Activated T-helper 1 cell treated with anti-CD3 and anti-CD28 coated beads, Interleukin-2, amount 50 U/mL, for 16 hours (primary cell): ENCODE measurements at places on chromosomes 13 and 19.

- peak; percentile 68 for DNase-seq
Measured at GRCh38 chr19:3544742-3545668, 6.0 kb downstream of the TEKTIP1 start.

DNA sequence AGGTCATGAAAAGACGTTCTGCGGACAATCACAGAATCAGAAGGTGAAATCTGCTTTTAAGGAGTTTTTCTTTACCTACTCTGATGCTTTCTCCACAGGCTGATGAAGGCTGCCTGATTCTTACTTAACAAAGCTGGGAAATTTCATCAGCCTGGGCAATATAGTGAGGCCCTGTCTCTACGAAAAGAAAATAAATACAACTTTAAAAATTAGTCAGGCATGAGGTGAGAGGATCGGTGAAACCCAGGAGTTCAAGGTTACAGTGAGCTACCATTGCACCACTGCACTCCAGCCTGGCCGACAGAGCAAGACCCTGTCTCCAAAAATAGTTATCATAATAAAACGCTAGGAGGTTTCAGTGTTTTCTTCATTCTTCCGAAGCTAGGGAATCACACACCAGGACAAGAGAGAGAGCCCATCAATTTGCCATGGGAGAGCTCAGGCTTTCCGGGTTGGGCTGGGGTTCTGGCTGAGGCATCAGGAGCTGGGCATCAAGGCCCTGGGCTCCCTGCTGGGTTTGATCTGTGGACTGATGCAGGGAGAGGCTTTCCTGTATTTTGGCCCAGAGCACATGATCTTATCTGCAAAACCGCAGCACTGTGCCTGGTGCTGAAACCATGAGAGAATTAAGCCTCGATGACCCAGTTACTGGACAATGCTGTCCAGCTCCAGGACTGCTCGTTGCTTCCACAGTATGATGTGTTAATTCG lies 25.1 kb upstream of the CEBPG start:
- DNase-seq: no peak

DNA sequence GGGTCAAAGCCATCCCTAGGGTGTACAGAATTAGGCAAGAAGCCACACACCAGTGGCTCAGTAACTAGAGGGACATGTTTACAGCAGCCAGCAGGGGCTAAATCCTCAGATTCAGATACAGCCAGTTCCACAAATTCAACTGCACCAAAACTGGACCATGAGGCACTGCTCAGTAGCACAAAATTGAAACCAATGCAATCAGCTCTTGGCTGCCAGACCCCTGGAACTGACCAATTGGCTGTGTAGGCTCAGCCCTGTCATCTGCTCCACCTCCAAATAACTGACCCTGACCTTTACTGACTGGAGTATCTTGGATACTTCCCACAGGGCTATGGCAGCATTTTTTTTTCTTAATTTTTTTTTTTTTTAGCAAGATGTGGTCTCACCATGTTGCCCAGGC lies 226.5 kb downstream of the FOXO1 start:
- no peak for DNase-seq

DNA sequence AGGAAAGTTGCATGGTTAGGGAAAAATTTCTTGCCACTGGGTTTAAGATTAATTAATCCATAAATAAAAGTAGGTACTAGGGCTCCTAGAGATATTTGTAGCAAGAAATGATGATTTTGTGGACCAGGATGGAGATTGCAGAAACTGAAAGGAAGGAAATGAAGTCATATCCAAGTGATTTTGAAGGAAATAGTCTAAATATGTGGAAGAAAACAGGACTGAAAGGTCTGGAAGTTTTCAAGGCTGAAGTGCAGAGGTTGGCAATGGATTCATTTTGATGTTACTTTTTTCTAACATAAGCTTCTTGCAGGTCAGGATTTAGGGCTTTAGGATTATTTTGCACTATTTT lies 52.8 kb downstream of the SOX21 start:
- DNase-seq: no peak

DNA sequence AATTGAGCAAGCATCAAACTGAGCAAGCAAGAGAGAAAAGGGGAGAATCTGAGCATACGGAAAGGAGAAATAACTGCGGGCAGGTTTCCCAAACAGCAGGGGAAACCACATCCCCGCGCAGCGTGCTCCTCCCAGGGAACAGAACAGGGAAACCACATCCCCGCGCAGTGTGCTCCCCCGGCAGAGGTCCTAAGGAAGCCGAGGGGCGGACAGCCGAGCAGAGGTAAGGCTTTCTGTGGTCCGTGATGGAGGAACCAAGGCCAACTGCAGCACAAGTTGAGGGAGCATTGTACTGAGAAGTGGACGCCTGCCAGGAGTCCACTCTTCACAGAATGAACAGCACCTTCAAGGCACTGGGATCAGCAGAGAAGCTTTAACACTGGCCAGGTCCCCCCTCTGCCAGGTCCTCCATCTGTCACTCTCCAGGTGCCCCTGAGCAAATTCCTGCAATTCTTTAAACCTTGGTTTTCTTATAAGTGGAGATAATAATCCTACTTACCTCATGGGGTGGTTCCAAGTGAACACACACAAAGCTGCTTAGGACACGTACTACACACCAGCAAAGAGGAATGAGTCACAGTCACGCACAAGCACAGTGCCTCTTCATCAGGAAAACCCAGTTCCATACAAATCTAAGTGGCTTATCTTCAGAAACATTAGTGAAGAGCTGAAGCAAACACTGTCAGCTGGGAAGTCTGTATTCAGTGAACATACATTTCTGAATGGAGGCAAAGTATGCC lies 23.0 kb upstream of the LAMP1 start:
- no peak for DNase-seq

DNA sequence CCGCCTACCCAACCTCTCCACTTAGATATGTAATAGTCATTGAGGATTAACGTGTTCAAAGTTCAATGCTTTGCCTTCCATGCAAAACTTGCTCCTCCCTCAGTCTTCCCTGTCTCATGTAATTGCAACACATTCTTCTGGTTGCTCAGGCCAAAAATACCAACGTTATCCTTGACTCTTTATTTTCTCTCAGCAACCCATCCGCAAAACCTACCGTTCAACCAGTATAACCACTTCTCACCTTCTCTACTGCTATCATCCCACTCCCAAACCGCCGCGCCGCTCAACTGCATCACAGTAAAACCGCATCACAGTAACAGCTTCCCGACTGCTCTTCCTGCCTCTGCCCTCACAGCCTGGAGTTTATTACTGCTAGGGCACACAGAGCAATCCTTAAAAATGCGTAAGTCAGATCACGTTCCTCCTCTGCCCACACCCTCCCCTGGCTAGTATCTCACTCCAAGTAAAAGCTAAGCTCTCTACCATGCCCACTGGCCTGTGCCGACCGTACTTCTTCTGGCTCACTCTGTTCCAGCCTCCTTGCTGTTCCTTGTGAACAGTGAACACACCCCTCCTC lies 8.2 kb downstream of the MTIF3 start:
- no peak for DNase-seq

DNA sequence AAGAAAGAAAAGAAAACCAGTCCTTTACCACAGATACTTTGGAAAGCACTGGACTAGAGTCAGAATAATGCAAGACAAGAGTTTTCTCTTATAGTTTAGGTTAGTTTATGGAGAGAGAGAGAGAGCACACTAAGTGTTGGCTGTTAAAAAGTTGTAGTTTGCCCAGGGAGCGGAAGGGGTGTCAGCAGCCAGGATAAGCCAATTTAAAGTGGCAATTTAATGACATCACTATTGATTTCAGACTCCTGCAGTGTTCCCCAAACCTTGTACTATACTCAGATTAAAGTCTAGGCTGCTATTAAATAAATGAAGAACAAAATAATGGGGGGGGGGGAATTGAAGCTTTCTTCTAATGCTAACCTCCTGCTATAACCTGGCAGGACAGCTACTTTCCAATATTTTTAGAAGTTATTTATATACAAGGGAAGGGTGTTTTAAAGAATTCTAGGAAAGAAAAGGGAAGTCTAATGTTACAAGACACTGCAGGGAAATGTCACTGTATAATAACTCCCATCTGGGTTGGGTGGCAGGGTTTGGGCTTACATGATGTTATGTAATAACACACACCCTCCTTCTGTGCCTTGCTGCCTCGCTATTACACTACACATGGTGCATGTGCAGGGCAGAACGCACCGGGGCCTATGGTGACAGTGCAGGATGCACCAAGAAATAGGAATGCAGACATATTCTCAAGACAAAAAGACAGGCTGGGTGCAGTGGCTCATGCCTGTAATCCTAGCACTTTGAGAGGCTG lies 19.9 kb downstream of the TPT1 start:
- DNase-seq: no peak

DNA sequence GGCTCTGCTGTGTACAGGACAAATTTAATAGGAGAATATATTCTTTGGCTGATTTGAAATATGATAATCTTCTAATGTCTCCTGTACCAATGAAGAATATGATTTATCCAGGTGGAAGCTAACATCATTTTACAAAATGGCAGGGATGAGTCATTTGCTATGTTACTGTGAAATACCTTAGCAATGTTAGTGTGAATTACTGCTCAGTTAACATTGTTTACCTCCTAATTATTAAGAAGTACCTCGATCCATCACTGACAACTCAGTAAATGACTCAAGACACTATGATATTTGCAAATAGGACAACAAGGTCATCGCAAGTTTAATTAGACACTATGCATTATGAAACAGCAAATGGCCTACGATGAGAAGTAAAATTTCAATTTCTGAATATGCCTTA lies 309.1 kb upstream of the EDNRB start:
- DNase-seq: no peak

GRCh38 chr13:77177646-77178045 lies 149.2 kb downstream of the MYCBP2 start:
- DNase-seq: no peak

DNA sequence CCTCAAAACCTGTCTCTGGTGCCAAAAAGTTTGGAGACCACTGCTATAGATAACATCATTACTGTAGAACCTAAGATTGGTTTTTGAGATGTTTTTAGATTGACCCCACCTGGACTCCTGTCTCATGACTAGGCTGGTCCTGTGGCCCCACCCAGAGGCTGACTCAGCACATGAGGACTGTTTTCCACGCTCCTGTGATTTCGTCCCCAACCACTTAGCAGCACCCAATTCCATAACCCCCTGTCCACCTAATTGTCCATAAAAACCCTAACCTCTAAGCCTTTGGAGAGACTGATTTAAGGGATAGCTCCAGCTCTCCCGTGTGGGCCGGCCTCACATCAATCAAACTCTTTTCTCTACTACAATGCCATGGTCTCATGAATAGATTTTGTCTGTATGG lies 25.6 kb upstream of the GAS6 start:
- no peak for DNase-seq

DNA sequence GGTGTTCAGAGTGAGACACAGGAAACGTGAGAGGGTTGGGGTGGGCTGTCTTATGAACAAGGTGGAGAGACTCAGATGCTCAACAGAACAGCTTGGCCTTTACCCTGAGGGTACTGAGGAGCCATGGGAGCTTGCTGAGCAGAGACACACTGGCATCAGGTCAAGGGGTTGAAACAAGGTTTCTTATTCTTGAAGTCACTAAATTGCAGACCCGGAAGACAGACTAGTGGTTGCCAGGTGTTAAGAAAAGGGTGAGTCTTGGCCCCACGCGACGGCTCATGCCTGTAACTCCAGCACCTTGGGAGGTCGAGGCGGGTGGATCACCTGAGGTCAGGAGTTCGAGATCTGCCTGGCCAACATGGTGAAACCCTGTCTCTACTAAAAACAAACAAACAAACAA lies 22.4 kb downstream of the CACNG6 start:
- no peak for DNase-seq

DNA sequence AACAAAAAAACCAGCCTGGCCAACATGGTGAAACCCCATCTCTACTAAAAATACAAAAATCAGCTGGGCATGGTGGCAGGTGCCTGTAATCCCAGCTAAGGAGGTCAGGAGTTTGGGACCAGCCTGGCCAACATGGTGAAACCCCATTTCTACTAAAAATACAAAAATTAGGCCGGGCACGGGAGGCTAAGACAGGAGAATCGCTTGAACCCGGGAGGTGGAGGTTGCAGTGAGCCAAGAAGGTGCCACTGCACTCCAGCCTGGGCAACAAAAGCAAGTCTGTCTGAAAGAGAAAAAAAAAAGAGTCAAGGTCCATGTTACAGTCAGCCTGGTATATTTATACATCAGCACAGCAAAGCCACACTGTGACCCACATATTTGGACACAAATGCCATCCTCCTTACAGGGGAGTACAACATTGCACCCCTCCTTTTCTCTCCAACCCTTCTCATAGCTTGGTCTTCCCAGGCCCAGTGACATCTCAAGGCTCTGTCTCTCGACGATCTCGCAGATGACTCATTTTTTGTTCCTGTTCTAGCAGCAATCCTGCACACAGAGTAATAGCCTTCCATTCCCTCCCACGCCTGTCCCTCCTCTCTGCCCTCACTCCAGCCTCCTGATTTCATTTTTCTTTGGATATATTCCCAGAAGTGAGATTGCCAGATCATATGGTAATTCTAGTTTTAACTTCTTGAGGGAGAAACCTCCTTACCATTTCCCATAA lies 21.0 kb upstream of the DPP9 start:
- DNase-seq: no peak

DNA sequence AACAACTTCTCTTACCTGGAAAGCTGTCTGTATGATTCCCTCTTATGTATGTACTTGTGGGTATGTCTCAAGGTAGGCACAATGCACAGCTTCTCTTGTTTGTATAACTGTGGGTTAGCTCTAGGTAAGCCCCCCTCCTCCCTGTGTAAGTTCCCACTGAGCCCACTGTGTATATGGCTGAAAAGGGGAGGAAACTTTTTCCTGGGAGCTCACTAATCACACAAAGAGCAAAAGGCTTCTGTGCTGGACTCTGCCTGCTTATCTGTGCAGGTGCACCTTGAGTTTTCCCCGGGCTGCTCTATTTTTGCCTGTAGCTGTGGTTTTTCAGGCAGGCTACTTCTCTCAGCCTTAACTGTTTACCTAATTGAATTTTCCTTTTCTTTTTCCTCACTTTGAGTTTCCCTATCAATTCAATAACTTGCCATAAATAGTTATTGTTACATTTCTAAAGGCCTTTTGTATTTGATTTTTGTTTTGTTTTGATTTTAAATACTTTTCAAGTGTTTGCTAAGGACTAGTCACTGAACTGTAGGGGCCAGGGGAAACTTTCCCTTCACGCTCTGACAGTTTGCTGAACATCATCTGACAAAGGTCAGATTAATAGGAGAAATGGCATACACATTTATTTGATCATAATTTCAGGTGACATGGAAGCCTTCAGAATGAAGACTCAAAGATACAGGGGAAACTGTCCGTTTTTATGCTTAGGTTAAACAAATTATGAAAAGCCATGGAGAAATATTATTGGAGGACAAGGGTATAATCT lies 423.5 kb upstream of the ATXN8OS start:
- DNase-seq: no peak
